Foreskin keratinocyte (primary cell): ENCODE measurements at places on chromosomes 2 and 18. TPM values are rescaled to one million over a fixed set of nuclear protein-coding genes. Genes with fewer than 3 reads are reported as not detected.

- no peak for DNase-seq
Observed at GRCh38 chr2:202669841-202670240, 35.1 kb downstream of the FAM117B start.

DNA sequence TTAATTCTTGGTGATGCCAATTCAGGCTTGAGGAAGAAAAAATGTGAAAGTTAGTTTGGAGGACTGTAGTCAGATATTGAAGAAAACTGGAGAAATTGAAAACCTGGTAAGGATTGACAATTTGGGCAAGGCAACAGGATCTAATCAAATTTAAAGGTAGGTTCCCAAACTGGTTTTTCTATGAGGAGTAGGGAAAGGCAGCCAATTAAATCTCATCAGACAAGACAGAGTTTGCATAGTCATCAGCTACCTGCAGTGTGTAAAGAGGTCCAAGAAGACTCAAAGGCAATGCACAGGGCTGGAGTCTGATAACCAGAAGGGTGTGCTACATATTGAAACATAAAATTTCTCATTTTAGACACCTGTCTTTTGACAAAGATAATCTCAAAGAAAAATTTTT is 16.0 kb upstream of the CAB39 start:
- DNase-seq: no peak

DNA sequence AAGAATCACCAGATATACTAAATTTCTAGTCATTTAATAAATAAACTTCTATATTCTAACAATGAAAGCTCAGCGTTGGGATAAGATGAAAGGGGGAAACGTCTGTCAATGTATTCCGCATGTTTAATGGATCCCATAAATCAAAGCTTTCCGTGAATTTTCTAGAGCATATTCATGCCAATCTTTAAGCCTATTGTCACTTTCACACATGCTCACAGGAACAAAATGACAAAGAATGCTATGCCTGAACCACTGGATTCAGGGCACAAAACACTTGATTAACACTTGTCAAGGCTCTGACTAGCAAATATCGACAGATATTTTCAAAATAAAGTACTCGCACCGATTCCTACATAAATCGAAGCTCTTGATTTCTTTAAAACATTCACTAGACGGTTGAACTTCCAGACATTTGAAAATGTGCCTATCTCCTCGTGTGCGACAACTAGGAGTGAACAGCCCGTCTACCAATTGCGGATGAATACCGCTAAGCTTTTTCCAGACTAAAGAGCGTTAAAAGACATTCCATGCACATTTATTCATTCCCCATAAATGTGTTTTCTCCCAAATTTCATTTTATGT is 1.8 kb downstream of the TLK1 start:
- DNase-seq: no peak

GRCh38 chr2:234355808-234356365 is 141.0 kb downstream of the ARL4C start:
- no peak for DNase-seq

GRCh38 chr2:58019229-58019628 is 27.4 kb upstream of the VRK2 start:
- no peak for DNase-seq

GRCh38 chr2:156845806-156846558 is 409.8 kb downstream of the GPD2 start:
- DNase-seq: peak; percentile 54

- no peak for DNase-seq
Observed at GRCh38 chr2:11127761-11128160, 27.5 kb upstream of the SLC66A3 start.

DNA sequence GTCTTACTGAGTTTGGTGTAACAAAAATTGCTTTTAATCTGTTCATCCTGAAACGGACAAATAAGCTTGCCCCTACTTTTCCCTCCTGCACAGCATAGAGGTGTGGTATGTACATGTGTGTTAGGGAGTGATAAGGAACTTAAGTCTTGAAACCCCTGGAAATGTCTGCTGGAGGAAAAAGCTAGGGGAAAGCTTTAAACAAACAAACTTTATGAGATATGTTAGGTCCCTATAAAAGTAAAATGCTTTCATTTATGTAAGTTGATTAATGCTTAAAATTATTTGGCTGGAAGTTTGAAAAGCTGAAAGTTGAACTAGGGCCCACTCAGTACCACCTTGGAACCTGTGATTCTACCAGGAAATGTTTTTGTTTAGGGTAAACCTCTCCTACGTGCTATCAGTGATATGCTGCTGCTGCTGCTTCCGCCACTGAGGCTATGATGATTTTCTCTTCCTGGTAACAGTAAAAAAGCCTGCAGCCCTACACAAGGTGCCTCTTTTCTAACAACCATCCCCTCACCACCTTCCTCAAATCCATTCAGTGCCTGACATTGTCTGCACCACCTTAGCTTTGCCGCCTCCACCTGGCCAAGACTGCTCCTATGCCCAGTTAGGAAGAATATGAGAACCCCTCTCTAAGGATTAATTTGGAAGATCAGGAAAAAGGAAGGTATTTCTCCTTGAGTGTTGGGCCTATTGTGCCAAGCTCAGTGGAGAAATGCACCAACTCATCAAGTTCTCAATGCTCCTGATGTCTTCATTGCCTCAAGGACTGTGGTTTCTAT is 2.5 kb upstream of the YES1 start:
- no peak for DNase-seq

GRCh38 chr18:52216666-52217065 is 123.3 kb upstream of the DCC start:
- DNase-seq: no peak

GRCh38 chr2:235658351-235659174 is 164.7 kb downstream of the AGAP1 start:
- no peak for DNase-seq

- DNase-seq: no peak
Observed at GRCh38 chr2:172434821-172435605, 7.6 kb downstream of the ITGA6 start.

- no peak for DNase-seq
Observed at GRCh38 chr2:159753797-159754196, 41.5 kb downstream of the MARCHF7 start.

DNA sequence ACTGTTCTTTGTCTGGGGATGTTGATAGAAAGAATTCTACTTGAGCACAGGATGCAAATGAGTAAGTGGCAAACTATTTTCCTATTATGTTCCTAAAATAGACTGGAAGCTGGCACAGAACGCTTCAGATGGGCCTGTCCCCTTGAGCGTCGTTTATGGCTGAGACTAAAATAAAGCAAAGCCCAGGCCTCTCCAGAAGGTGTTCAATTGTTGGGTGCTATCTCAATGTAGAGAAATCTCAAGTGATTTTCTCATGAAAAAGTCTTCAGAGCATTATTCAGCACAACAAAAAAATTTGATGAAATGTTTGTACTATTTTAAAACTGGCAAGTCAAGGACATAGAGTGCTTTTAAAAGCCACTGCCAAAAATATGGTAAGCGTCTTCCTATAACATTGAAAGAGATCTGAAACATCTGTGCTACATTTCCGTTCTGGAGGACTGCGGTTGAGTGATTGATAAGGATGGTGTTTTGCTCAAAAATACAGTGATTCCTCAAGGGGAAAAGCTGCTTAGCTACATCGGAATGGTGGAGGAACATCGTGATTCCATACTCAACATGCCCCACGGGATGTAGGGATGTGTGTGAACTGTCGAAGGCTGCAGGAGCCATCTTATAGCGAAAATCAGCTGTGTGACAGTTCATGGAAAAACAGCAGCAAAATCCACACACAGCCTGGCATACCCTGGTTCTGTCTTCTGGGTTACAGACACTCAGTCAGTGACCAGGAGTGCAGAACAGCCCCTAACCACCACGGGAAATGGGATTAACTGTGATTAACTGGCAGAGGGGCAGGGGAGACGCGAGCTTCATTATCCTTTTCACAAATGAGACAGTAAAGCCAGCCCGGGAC is 10.4 kb upstream of the LRRFIP1 start:
- no peak for DNase-seq

DNA sequence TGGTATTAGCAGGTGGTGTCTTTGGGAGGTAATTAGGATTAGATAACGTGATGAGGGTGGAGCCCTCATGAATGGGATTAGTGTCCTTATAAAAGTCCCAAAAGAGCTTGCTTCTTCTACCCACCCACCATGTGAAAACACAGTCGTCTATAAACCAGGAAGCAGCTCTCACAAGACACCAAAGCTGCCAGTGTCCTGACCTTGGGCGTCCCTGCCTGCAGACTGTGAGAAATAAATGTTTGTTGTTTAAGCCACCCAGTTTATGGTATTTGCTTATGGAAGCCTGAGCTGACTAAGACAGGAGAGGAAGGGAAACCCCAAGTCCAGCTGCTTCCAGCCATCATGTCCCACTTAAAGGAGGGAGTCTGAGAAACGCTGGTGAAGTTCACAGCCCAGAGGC is 13.6 kb downstream of the ADI1 start:
- no peak for DNase-seq

GRCh38 chr2:232490221-232491138 is 2.8 kb upstream of the ECEL1 start:
- no peak for DNase-seq

DNA sequence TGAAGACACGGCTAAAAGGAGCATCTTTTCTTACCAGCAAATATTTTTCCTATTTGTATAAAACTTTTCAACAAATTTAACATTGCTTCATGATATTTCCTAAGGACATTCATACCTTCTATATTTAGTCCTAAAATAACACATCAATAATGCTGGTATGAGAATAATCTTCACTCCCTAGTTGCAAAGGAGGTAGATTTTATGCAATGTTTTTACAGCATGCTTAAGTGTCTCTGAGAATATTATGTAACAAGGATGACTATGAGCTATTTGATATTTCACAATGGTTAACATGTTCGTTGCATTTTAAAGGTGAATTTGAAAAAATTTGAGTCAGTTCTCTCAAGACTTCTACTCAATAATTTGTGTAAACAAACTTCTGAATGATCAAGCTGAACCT is 506.7 kb downstream of the NUP35 start:
- no peak for DNase-seq

DNA sequence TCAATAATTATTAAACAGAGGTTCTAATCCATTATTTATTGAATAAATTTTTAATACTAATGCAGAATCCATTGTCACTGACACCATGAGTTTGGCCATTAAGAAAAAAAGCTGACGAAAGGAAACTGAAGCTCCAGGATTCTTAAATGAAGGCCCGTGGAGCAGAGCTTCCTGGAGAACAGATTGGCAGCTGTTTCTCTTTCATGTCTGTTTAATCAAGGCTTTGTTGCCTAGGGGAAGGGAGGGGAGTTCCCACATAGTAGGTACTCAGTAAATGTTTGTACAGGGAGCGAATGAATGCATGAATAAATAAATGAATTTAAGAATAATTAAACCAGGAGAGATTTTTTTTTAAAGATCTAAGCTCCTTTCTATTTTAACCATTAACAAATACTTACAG is 315.1 kb upstream of the KLHL29 start:
- no peak for DNase-seq

GRCh38 chr2:231545105-231545902 is 15.1 kb upstream of the NMUR1 start:
- DNase-seq: no peak

GRCh38 chr2:139544186-139544851 is 764.1 kb upstream of the NXPH2 start:
- DNase-seq: no peak

- DNase-seq: no peak
Observed at GRCh38 chr2:203664029-203664755, 42.2 kb upstream of the CD28 start.

DNA sequence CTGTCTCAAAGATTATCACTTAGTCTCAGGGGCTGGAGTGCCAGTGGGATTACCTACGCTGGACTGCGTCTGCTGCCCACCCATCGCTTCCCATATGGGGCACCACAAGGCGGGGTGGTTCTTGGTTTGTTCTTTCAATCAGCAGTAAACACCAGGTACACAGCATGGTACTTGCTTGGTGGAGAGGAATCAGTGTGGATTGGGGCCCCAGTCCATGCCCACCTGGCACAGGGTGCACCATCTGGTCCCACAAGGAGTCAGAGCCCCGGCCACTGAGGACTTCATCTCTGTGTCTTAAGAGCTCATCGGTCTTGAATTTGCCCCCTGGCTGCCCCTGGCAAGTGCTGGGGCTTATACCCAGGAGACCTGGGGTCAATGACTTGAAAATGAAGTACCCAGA is 96.2 kb downstream of the GLI2 start:
- DNase-seq: no peak

GRCh38 chr18:62935994-62936393 is 220.7 kb downstream of the PHLPP1 start:
- no peak for DNase-seq

DNA sequence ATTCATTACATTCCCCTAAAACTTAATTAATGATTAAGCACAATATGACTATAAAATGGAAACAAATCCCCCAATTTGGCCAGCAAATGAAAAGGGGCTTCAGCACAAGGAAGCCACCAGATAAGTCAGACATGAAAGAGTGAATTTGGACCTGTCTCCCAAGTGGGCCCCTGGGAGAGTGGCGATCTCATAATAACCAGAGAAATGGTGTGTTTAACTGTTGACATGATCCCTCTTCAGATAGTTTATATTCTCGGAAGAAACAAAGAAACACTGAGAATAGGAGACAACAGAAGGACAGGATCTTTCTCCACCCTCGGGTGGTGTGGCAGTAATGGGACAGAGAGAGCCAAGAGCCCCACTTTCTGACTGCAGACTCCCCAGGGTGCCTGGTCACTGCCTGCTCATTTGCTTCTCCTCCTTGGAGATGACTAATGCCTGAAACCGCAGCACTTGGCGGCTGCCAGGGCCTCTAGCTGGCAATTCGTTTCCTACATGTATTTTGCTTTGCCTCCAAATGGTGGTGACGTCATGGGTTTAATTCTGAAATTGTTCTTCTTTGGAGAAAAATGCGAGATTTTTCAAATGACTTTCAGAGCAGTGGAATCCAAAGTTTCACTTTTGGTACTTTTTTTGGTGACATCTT is 46.4 kb upstream of the SPP2 start:
- peak; percentile 60 for DNase-seq

The TEX44 gene
- not detected in 2 replicates for polyA plus RNA-seq

The EIF2AK3 gene
- 3.4 and 3.9 TPM in 2 replicates for polyA plus RNA-seq

The GALM gene
- polyA plus RNA-seq: 2.1 and 3.4 TPM in 2 replicates

The RAD51AP2 gene
- polyA plus RNA-seq: 0.03 TPM in 1 of 2 replicates, not detected in the other

The CENPA gene
- 28.2 and 37.2 TPM in 2 replicates for polyA plus RNA-seq

The OLA1 gene
- polyA plus RNA-seq: 107 and 131 TPM in 2 replicates

The USP37 gene
- polyA plus RNA-seq: 1.6 and 2.1 TPM in 2 replicates
